ENCODE measurements at places on chromosomes 12 and 14. TPM values are rescaled to one million over a fixed set of nuclear protein-coding genes. Genes with fewer than 3 reads are reported as not detected.

DNA sequence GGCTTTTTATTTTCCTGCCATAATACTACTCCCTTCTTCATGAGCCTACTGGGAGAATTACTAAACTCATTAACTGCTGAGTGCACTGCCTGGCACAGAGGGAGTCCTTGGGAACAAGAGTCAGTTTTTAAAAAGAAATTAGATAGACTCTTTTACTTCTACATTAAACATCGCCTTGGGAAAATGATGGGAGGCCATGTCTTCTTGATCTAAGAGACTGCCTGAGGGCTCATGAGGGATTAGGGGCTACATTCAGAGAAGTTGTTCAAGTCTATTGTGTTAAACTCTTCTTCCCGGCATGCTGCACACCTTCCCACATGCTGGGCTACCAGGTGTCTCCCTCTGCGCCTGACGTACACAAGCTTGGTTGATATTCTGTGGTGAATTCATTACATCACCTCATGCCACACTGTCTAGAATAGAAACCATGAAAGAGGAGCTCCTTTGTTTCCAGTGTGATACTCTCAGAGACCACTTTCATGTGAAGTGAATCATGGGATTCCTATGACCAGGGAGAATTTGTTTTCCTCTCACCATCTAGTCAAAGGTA, 1422.3 kb downstream of the AACS start:
- DNase-seq = no peak

GRCh38 chr14:33356181-33356580, 417.5 kb downstream of the NPAS3 start:
- no peak for DNase-seq

DNA sequence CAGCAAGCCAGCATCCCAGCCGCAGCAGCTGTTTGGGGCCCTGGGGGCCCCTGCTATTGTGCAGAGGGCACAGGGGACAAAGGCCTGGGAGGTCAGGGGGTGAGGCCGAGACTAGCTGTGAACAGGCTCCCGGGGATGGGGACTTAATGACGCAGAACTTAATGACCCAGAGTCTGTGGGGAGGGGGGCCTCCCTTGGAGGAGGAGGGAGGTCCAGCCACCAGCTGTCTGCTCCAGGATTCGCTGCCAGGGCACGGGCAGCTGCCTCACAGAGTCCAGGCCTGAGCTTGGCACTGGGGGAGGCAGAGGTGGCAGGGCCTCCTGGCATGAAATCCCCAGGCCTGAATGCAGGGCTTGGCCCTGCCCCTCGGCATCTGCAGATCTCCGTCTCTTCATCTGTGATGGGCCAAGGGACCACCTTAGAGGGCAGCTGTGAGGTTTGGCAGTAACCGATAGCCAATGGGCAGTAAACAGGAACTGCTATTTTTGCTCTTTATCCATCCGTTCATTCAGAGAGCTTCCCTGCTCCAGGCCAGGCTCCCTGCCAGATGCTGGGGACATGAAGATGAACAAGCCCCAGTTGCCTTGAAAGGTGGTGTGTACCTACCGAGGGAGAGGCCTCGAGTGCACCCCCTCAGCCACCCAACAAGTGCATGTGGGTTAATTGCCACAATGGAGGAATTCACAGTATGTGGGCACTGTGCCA, 6.7 kb downstream of the FAM222A start:
- no peak for DNase-seq

DNA sequence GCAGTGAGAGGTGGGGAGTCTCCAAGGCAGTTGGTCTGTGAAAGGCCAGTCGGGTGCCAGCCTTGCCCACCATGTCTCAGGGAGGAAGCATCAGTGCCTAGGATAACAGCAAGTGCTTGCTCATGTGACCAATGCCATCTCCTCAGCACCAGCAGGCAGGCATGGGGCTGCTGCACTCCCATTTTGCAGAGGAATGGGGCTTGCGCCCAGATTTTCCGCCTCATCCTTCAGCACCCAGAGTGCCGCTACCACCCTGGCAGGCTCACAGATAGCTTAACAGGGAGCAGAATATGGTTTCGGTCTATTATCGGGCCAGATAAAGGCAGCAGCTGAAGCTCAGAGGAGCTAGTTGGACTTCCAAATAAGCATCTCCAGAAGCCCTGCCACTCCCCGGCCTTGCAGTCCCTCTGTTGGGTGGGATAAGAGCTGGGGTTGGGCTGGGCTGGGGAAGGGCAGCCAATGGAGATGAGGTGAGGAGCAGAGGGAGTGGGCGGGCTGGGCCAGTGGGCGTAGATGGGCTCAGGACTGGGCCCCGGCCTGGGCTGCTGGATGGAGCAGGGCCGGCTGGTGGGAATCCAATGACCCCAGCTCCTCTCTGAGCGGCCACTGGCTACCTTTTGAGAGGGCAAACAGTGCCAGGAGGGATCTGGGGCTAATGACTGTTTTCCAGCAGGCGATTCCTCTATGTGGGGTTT, 8.4 kb upstream of the KRT80 start:
- DNase-seq = no peak

DNA sequence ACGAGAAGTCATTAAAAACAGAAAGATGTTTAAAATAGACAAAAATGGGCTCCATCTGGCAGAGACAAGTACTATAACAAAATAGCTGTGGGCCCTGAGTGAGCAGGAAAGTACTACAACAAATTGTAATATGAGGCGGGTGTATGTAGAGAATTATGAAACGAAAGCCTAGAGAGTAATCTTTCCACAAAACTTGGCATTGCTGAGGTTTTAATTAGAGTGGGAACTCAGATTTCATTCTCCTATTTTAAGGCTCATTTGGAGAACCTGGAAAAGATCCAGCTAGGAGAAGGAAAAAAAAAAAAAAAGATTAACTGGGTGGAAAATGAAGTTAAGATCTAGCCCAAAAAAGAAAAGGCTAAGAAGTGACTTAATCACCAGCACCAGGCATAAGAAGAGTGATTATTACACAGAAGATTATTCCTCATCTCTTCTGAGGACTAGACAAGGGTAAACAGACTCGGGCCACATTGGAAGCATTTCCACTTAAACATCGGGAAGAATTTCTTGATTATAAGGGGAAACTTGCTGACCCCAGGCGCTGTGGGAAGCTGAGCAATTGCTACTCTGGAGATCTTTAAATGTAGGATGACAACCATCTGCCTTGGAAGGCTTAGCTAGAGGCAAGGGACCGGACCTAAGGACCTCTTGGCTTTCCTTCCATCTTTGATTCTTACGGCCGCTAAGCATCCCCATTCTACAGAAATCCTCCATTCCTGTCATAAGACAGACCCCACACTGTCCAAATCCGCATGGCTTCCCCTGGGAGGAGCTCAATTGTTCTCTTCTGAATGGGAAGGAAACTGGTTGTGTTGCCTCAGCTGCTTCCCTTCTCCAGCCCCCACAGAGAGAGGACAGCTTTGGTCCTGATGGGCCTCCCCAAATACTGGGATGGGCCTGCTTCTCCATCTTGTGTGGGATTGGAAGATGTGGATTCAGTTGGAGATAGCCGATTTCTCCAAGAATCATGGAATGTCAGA, 40.6 kb downstream of the IGF1 start:
- no peak for DNase-seq

KCNA1 gene
- not detected for total RNA-seq

NCAPD2 gene
- total RNA-seq = 48.6 TPM

MANSC4 gene
- not detected for total RNA-seq

Data from pulmonary artery endothelial cell (primary cell).